IPS-NIHi11 (cell line): ENCODE measurements at places on chromosomes 7 and 10.

- DNase-seq, result peak; percentile 36
These were observed 194.1 kb downstream of the EMX2 start for GRCh38 chr10:117736655-117737054.

GRCh38 chr10:118832241-118832651 lies 77.5 kb upstream of the CACUL1 start:
- DNase-seq, result no peak

GRCh38 chr7:70183278-70183677 lies 585.0 kb downstream of the AUTS2 start:
- peak; percentile 25 for DNase-seq

GRCh38 chr7:27201580-27202017 lies 1.7 kb upstream of the HOXA13 start:
- no peak for DNase-seq

DNA sequence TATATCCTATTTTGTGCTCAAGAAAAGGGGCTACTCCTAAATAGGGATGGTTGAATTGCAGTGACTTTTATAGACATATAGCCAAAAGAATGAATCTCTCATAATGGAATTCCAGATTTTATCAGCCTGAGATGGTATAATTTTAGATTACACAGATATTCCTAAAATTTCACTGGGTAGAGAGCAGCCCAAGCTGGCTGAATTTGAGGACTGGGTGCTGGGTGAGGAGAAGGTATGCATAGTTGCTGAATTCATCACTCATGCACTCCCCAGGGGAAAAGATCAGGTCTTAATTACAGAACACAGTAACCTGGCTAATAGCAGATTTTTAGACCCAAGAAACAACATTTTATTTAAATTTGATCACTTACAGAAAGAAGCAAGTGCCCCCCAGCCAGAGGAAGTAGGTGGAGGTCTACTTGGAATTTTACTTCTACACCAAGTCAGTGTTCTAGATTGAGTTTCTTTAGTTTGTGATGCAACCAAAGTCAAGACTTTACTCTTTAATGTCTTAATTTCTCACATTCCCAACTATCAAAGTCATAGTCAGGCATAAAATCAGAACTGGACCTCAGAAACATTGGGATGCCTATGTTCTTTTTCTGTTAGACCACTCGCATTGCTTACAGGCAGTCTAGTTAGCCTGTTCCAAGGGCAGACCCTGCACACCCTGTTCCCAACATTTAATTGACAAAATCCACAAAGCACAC lies 337.4 kb upstream of the PODXL start:
- no peak for DNase-seq

- DNase-seq, result no peak
These were observed 170.4 kb downstream of the MAGI2 start for GRCh38 chr7:79282882-79283602.

GRCh38 chr10:93712593-93712992 lies 10.2 kb upstream of the FRA10AC1 start:
- no peak for DNase-seq

- DNase-seq, result no peak
These were observed 19.4 kb downstream of the OGDH start for GRCh38 chr7:44625526-44626471.

GRCh38 chr7:24963218-24963617 lies 16.8 kb downstream of the OSBPL3 start:
- DNase-seq, result no peak

DNA sequence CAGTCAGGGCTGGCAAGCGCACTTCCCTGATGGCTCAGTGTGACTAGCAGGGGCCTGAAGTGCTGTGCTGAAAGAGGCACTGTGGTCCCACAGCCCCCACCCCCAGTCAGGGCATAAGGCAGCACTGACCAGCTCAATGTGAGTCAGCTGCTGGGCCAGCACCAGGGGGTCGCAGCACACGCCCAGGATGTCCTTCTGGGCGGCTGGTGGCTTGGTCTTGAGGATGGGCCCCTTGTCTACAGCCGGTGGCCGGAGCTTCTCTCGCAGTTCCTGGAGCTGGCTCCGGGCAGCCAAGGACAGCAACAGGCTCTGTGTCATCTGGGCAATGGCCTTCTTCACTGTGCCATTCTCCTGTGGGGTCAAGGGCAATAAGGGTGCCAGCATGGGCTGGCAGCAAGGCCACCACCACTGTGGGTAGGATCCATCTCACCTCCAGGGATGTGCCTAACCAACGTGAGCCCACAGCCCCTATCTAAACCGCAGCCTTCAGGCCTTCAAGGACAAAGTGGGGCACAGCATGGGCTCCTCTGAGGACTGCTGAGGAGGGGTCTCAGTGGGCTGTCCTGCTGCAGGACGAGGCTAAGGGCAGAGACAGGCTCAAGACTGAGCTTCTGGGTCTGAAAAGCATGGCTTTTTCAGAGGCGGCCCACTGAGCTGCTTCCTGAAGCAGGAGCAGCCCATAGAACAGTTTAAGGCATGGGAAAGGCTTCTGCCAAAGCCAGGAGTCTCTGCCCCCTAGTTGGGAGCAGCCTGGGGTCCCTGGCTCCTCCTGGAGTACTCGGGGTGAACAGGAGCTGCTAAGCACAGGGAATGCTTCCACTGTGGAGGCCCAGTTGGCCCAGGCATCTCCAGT lies 62.5 kb downstream of the CSGALNACT2 start:
- no peak for DNase-seq
